ENCODE measurements at places on chromosomes 5 and 9.

GRCh38 chr9:137593176-137593575, 2.9 kb upstream of the ZMYND19 start:
- DNase-seq = no peak

DNA sequence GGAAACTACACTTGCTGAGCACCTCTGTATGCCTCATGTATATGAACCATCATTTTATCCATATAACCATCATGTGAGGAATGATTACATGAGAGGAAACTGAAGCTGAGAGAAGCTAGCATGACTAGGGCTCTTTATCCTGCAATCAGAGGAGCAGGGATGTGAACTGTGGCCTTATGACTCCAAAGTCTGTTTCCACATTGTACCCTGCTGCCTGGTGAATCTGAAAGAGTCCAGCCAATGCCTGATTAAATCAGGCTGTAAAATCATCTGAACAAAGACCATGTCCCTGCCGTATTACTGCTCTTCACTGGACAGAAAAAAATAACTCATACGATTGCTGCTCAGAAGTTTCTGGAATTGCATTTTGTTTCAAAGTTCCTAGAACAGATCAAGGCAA, 67.0 kb downstream of the LPAR1 start:
- DNase-seq = no peak

DNA sequence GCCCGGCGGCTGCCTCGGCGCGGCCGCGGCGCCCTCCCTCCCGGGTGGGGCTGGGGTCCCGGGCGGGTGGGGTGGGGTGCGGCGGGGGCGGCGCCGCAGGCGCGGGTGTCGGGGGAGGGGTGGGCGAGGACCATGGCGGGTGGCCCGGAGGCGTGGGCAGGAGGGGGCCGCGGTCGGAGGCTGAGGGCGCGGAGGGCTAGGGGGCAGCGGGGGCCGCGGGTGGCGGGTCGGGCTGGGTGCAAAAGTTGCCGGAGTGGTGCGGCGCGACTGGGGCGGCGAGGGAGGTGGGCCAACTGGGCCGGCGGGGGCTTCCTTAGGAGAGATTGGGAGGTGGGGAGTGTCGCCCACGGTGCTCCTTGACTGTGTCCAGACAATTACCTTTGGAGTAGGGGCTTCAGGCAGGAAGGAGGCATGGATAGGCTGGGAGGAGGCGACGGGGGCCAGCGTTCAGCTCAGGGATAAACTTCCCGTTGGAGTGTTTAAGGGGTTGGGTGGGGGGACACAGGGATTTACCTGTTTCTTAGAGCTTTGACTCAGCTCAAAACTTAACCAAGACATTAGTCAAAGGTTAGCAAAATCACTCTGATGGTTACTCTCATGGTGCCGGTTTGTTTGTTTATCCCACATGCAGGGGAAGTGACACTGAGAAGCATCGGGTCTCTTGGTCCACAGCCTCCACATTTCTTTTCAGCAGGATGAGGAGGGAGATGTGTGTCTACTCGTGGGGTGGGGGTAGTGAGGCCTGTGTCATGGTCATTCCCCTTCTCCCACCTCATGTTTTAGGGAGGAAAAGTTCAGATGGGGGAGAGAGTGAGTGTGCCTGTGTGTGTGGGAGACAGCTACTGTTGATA, 859 bp downstream of the CSNK1G3 start:
- peak; percentile 39 for DNase-seq

- DNase-seq = no peak
Observed at GRCh38 chr9:94054716-94055115, 29.5 kb upstream of the PTPDC1 start.

- no peak for DNase-seq
Observed at GRCh38 chr9:10059044-10059443, 553.8 kb downstream of the PTPRD start.

DNA sequence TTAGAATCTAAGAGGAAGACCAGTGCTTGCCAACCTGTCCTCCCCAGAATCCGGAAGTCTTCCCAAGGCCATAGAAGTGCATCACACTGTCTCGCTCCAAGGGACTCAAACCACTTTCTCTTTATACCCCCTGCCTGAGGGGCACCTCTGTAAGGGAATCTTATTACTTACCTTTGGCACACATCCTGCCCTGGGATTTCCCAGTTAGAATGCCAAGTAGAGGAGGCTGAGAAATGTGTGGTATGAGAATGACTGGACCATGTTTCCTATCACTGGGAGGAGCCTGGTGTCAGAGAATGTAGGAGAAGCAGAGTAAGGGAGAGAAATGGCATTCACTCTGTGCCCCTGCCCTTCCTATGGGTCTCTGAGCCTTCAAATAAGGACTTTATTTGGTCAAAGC, 85.8 kb downstream of the AOPEP start:
- no peak for DNase-seq

DNA sequence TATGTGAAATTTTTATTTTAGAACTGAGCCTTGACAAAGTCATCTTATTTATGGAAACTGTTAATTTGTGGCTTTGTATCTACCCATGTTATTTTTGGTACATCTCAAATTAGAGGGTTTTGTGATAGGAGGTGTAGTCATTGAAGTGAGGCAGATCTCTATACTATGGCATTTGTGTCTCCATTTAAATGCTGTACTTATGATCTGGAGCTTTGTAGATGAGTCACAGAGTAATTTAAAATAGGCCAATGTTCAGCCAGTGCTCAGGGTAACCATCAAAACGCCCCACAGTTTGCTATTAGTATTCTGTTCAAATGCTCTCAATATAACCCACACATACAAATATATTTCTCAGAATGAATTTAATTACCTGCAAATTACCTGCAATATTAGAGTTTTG, 351.5 kb upstream of the KLF9 start:
- no peak for DNase-seq

DNA sequence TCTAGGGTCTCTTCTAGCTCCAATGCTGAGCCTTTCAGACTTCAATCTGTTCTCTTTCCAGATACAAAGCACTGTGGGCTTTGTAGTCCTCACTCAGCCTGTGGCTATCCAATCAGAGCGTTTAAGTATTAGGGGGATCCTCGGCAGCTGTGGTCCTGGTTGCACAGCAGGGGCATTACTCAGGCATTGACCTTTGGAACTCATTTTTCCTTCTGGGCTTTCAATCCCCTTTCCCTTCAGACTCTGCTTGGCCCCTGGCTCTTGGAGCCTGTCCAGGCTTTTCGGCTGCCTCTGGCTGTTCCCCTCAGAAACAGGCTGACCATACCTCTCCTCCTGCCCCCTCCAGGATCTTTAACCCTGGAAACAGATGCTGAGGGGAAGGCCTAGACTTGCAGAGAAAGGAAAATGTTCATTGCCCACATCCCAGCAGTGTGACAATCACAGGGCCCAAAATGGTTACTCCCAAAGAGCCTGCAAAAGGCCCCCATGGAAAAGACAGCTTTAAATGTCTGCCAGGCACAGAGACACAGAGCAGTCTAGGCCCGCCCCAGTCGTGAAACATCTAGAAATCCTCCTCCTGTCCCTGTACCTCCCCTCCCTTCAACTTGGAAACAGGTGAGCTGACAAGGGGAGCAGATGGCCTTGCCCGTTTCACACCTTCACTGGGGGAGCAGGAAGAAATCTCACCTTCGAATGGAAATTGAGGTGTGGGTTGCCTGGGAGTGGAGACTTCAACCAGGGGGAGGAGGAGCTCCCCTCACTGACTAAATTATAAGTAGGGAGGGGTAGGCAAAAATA, 13.7 kb downstream of the C1QTNF2 start:
- DNase-seq = no peak

GRCh38 chr9:2477755-2478154, 143.8 kb upstream of the VLDLR start:
- DNase-seq = no peak

GRCh38 chr5:172667786-172668593, 26.9 kb downstream of the NEURL1B start:
- DNase-seq = no peak

DNA sequence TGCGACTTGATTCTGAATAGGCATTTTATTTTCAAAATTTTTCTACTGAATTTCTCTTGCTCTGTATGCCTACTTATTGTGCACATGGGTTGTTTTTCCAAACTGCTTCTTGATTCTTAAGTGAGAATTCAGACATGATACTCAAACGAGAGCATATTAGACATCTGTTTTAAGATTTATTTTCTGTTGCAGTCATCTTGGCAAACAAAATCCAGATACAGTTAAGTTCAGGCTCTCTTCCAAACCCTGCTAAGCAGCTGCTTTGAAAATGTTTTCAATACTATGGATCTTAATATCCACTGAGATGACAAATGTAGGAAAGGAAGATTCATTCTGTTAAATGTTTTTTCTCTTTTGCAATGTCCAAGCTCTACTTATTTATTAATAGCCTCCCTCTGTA, 4.5 kb downstream of the TMEM215 start:
- no peak for DNase-seq

Data from activated naive CD4-positive, alpha-beta T cell treated with anti-CD3 and anti-CD28 coated beads, Interleukin-2, amount 50 U/mL, for 16 hours (primary cell).